Ascending aorta (tissue), 2 donors: ENCODE measurements at places on chromosomes 6 and 20. TPM values are rescaled to one million over a fixed set of nuclear protein-coding genes. Genes with fewer than 3 reads are reported as not detected.

DNA sequence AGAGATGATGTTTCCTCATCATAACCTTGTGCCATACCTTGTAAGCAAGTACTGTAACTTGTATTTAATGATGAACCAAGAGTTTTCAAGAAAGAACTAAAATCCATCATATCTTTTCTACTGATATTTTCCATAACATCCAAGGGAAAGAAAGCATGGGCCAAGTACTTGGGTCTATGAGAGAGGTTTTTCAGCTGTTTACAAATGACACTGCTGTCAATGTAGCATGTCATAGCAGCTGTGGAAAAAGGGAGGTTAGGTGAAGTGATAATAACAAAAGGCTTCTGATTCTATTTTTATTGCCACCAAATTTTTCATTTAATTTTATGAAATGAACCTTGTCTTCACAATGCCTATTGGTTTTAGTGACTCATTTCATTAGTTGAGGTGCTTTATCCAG is 482.3 kb downstream of the LMBRD1 start:
- DNase-seq, result no peak

Gene SMLR1
- not detected for total RNA-seq

Gene SNAP25
- total RNA-seq, result 0.43 TPM

Gene SLC25A27
- 11.7 TPM for total RNA-seq

Gene MAPK13
- 7.7 TPM for total RNA-seq

Gene CNPY3
- total RNA-seq, result 49.6 TPM
